Panc1 (cell line): ENCODE measurements at places on chromosomes 16 and 17. TPM values are rescaled to one million over a fixed set of nuclear protein-coding genes. Genes with fewer than 3 reads are reported as not detected.

KRT23 gene
- total RNA-seq: not detected

DNA sequence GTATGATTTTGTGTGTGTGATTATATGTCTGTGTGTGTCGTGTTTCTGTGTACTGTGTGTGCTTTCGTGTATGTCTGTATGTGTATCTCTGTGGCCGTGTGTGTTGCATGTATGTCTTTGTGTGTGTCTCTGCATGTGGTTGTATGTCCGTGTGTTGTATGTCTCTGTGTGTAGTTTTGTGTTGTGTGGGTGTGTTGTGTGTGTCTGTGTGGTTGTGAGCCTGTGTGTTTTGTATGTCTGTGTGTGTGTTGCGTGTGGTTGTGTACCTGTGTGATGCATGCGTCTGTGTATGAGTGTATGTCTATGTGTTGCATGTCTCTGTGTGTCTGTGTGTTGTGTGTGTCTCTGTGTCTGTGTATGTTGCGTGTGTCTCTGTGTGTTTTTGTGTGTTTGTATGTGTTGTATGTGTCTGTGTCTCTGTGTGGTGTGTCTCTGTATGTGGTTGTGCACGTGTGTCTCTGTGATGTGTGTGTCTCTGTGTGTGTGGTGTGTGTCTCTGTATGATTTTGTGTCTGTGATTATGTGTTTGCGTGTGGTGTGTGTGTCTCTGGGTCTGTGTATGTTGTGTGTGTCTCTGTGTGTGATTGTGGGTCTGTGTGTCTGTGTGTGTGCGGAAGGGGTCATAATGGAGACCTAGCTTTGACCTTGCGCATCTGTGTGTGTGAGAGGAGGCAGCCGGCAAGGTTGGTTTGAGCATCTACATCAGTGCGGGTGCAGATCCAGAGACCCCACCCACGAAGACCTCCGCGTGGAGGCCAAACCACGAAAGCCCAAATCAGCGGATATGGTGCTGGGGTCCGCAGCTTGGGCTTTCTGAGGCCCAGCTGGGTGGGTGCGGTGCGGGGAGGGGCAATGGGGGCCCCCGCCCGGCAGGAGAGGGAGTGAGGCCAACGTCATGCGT lies 212.6 kb upstream of the GSE1 start:
- DNase-seq: no peak

- DNase-seq: no peak
These were observed 37.5 kb downstream of the RPTOR start for GRCh38 chr17:80582165-80582564.

GRCh38 chr16:81902025-81902424 lies 109.2 kb downstream of the SDR42E1 start:
- DNase-seq: no peak

- DNase-seq: no peak
These were observed 12.1 kb upstream of the NLK start for GRCh38 chr17:28030386-28030785.

GRCh38 chr17:42053731-42054500 lies 3.5 kb upstream of the C17orf113 start:
- DNase-seq: no peak

DNA sequence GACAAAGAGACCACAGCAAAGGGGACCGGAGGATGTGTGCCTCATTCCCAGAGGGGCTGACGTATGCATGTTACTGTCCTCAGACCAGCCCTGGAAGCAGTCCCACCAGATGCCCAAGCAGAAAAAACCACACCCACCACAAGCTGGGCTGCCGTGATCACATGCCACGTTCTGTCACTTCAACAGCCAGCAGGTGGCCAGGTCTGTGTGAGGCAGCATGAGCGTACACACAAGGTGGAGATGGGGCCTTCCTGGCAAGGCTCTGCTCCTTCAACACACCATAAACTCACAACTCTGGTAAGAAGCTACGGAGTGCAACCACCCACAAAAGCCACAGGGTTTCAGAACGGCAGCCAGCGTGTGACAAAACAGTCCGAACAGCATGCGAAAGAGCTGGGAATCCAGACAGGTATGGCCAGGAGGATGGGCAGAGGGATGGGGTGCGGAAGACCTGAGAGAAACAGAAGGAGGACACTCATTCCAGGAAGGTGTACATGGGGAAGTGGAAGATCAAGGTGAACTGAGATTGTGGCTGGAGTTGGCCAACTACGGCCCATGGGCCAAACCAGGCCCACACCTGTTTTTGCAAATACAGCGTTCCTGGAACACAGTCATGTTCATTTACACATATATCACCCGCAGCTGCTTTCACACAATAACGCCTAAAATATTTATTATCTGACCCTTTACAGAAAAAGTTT lies 27.9 kb downstream of the MBTPS1 start:
- no peak for DNase-seq

DNA sequence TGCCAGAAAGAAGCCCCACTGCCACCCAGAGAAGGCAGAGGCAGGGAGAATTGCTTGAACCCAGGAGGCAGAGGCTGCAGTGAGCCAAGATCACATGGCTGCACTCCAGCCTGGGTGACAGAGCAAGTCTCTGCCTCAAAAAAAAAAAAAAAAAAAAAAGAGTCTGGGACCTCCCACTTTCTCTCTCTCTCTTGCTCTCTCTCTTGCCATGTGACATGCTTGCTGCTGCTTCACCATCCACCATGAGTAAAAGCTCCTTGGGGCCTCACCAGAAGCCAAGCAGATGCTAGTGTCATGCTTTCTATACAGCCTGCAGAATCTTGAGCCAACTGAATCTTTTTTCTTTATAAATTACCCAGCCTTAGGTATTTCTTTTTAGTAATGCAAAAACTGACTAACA lies 21.5 kb upstream of the SRSF1 start:
- no peak for DNase-seq
